ENCODE measurements at places on chromosomes 2 and 18.

DNA sequence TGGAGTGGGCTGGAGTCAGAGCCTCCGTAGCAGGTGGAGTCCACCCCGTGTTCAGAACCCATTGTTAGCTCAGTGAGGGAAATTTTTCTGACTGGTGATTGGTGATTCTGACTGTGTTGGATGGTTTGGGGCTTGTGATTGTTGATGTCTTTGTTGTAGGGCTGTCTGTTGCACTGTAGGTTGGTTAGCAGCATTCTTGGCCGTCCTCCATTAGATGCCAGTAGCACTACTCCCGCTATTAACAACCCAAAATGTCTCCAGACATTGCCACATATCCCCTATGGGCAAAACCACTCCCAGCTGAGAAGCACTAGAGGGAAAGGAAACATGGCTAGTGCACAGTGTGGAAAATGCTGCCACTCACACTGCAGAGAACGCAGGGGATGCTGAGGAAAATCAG lies 51.7 kb downstream of the ARMC9 start:
- no peak for DNase-seq

- no peak for DNase-seq
Observed at GRCh38 chr2:109511168-109511567, 102.6 kb downstream of the SEPTIN10 start.

DNA sequence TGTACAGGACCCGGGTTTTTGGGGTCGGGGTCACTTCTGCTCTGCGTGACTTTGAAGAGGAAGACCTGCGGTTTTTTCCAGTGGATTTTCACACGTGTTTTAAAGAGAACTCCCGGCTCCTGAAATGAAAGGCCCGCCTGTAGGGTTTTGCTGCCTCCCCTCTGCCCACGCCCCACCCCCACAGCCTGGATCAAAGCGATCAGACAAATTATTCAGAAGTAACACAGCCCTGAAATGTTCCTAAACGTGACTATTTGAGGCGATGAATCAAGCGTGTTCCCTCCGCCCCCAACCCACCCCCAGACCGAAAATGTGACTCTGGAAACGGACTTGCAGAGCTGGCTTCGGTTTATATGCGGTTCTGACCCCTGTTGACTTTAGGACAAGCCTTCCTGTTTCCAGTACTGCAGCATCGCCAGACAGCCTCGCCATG lies 28.7 kb upstream of the SMIM21 start:
- peak; percentile 23 for DNase-seq

GRCh38 chr18:10748641-10749040 lies 222.8 kb downstream of the NAPG start:
- DNase-seq = no peak

DNA sequence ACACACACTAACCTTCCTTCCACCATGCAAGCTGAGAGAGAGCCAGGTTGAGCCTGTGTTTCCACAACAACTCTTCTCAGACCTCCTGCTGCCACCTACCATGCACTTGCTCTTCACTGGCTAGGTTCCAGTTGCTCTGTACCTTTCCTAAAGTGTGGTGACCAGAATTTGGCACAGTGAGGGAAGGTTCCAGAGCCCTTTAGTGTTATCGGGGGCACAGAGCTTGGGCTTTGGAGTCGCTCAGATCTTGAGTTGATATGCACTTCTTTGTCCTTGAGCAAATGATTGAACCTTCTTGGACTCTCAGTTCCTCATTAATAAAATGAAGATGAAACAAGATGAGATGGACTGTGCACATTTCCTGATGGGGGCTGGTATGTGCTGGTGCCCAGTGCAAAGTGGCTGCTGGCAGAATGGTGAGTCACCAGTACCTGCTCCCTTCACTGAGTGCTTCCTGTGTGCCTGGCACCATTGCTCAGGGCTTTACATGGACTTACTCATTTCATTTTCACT lies 47.1 kb downstream of the NEDD4L start:
- DNase-seq = peak; percentile 26

DNA sequence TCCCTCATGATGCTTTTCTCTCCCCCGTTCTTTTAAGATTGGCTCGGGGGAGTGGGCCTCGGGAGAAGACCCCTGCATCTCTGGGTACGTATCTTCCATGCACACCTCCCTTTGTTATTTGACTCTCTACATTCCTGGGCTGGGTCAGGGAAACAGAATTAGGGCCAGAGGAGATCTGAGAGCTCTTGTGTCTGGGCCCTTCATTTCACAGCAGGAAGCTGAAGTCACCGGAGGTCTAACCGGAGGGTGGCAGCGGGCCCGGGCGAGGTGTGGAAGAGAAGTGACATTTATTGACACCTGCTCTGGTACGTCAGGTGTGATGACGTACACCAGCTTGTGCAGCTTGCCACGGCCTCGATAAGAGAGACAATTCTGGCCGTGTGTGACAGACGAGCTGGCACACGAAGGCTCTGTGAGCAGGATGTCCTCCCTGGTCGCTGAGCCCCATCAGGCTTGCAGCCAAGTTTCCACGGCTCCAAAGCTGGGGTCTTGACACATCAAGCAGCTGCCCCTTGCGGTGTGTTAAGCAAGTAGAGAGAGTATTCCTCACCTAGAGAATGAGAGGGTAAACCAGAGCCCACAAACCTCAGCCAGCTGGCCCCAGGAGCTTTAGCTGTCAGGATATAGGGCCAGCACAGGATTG lies 30.4 kb downstream of the TOGARAM2 start:
- DNase-seq = no peak

DNA sequence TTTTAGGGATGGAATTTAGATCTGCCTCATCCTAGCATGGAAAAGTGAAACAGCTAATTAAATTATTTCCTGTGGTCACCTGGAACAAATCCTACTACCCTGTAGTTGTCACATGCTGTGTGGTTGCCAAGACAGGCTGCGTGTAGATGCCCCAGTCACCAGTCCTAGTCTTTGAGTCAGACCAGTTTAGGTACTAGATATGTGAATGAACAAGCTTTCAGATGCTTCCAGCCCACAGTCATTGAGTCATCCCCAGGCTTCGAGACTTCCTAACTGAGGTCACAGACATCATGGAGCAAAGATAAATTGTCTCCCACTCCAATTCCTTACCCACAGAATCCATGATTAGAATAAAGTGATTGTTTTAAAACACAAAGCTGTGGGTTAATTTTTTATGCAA lies 35.8 kb upstream of the GRB14 start:
- no peak for DNase-seq

- DNase-seq = no peak
Observed at GRCh38 chr2:150280231-150280630, 207.2 kb downstream of the RND3 start.
